Osteoblast (primary cell): ENCODE measurements at places on chromosomes 5 and 9. TPM values are rescaled to one million over a fixed set of nuclear protein-coding genes. Genes with fewer than 3 reads are reported as not detected.

Gene ROPN1L
- total RNA-seq = 0.59 and 0.72 TPM in 2 replicates

DNA sequence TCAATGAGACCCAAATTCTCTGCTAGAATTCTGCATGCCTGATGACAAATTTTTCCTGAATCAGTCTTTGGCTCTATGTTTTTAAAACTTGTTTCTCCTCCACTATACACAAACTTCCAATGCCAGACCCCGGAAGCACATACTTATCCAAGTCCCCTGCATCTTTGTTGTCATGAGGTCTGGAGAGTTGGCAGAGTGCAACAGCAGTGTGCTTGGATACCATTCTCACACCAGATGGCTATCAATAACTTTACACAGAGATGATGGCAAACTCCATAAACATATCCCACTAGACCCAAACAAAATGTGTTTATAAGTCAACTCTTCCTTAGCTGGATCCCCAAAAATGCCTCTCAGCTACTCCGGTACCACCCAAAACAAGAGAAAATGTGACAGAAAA lies 337.7 kb upstream of the TRPC7 start:
- no peak for DNase-seq

DNA sequence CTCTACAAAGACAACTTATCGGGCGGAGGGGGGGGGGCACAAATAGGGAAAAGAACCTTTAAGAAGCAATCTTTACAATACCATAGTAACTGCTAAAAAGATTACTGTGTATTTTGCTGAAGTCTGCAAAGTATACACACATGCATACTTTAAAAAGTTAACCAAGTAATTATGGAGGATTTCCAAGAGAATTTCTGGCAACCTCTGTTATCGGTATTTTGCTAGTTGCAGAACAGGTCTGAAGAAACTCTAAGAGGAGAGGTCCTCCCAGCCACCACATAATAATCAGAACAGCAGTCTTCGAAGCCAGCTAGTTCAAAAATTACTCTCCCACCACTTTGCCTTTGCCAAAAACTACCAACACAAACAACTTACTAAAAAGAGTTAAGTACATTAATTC lies 56.1 kb downstream of the UBAP2 start:
- no peak for DNase-seq

Gene PCDHB12
- 0.59 and 0.72 TPM in 2 replicates for total RNA-seq

Gene SOX30
- under 0.01 TPM in 2 replicates for total RNA-seq

- no peak for DNase-seq
These were observed 422.7 kb upstream of the ADAMTS16 start for GRCh38 chr5:4717446-4717845.

Gene ABLIM3
- 5.8 and 7.4 TPM in 2 replicates for total RNA-seq

- DNase-seq = peak; percentile 4
These were observed 233.3 kb upstream of the ADAMTS16 start for GRCh38 chr5:4906786-4907185.

- peak; percentile 84 for DNase-seq
These were observed 998 bp downstream of the SLC23A1 start for GRCh38 chr5:139381837-139382761.
